ENCODE measurements at places on chromosomes 12 and 14. TPM values are rescaled to one million over a fixed set of nuclear protein-coding genes. Genes with fewer than 3 reads are reported as not detected.

PPFIA2 gene
- not detected for total RNA-seq

VSIG10 gene
- total RNA-seq, result 18.1 TPM

DCN gene
- 0.09 TPM for total RNA-seq

NAB2 gene
- total RNA-seq, result 14.7 TPM

EML5 gene
- 0.53 TPM for total RNA-seq

SOAT2 gene
- 0.40 TPM for total RNA-seq

OR6C4 gene
- not detected for total RNA-seq

HOXC9 gene
- 15.9 TPM for total RNA-seq

DGKA gene
- total RNA-seq, result 17.0 TPM

IFNG-AS1 gene
- total RNA-seq, result not detected

KLRD1 gene
- total RNA-seq, result not detected

SLC38A4 gene
- 0.06 TPM for total RNA-seq

DACT1 gene
- 0.44 TPM for total RNA-seq

TAS2R10 gene
- total RNA-seq, result not detected

LRRC43 gene
- total RNA-seq, result not detected

TRHDE gene
- 0.14 TPM for total RNA-seq

GPR65 gene
- not detected for total RNA-seq

AQP2 gene
- not detected for total RNA-seq

BEGAIN gene
- 7.1 TPM for total RNA-seq

FBXO21 gene
- total RNA-seq, result 32.9 TPM

CYP46A1 gene
- 0.42 TPM for total RNA-seq

CRIP1 gene
- 1,923 TPM for total RNA-seq

NGB gene
- total RNA-seq, result not detected

PMCH gene
- total RNA-seq, result not detected

KLHL33 gene
- total RNA-seq, result not detected

LALBA gene
- not detected for total RNA-seq

ZC2HC1C gene
- total RNA-seq, result 5.1 TPM

DHRS2 gene
- total RNA-seq, result 6.1 TPM

CLEC12A gene
- total RNA-seq, result not detected

MYH6 gene
- 0.03 TPM for total RNA-seq

PROX2 gene
- total RNA-seq, result not detected

LIMA1 gene
- total RNA-seq, result 6.3 TPM

All from A549 treated with GW870086 at 1 μM for 4 hours (cell line).